ENCODE measurements at places on chromosomes 6 and 20.

GRCh38 chr6:106844930-106845329 lies 129.6 kb downstream of the CD24 start:
- DNase-seq: no peak

GRCh38 chr20:52972965-52973819 lies 1.0 kb downstream of the TSHZ2 start:
- peak; percentile 62 for DNase-seq

GRCh38 chr20:58586565-58587093 lies 64.5 kb upstream of the STX16 start:
- DNase-seq: no peak

DNA sequence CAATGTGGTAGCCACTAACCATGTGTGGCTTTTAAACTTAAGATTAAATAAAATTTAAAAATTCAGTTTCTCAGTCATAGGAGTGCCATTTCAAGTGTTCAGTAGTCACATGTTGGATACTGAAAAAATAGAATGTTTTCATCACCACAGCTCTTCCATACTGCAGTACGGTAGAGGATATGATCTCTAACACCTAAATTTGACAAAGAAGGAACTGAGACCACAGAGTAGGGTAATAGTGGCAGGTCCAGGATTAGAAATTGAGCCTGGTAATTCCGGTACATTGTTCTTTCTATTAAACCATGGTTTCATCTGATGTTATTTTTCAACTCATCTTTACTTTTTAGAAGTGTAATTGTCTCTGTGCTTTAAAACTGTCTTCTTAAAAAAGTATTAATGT lies 104.0 kb downstream of the CD2AP start:
- DNase-seq: no peak

DNA sequence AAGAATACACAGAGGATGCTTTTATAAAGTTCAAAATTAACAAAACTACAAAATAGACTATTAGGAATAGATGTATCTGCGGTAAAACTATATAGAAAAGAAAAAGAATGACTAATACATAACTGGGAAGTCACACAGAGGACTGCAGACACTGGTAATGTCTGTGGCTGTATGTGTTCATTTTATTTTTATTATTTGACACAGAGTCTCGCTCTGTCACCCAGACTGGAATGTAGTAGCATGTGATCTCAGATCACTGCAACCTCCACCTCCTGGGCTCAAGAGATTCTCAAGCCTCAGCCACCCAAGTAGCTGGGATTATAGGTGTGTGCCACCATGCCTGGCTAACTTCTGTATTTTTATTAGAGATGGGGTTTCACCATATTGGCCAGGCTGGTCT lies 38.9 kb downstream of the ESF1 start:
- DNase-seq: no peak

DNA sequence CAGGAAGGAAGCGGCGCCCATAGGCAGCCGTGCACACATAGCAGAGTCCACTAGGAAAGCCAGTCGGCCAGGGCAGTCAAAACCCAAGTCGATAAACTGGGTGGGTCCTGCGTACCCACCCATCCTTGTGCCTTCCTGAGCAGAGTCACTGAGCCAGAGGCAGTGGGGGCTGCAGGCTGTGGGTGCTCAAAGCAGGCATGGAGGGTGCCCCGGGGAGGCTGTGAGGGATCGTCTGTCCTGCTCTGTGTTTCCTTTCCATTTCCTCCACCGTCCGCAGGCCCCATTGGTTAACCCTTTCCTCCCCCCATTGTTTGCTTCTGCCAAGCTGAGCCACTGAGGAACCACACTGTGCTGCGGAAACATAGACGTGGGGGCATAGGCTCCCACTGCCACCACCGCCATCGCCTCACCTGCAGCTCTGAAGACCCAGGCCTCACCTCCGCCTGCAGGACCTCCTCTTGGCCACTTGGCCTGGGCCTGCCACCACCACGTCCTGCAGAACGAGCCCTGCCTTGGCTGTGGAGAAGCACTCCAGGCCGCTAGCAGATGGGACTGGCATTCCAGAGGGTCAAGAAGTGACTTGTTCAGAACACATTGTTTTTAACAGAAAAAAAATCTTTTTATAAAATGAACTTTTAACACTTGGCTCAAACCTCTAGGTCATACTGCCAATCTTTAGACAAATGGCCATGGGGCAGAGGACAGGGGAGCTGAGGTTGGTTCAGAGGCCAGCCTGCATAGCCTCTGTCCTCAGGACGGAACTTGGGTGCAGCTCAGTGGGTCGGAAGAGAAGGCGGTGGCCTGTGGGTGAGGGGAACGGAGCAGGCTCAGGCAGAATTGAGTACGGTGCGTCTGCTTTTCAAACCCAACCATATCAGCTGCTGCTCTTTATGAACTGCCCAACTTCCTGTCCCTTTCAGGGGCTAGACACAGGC lies 52.6 kb downstream of the TCP11 start:
- DNase-seq: no peak

DNA sequence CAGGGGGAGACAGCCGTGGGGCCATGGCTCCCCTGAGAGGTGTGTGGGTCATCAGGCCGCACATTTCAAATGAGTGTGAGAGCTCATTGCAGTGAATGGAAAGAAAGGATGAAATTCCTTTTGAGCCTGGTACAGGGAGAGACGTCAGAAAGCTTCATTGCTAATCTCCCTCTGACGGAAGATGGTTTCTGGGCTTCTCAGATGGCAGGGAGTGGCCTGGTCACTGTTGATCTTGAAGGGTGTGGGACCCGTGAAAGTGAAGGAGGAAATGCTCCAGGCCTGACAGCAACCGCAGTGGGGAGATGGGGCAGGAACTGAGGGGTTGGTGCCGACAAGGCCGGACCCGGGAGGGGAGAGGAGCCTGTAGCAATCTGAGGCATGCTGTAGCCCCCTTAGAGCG lies 127.4 kb downstream of the MYLK4 start:
- no peak for DNase-seq

DNA sequence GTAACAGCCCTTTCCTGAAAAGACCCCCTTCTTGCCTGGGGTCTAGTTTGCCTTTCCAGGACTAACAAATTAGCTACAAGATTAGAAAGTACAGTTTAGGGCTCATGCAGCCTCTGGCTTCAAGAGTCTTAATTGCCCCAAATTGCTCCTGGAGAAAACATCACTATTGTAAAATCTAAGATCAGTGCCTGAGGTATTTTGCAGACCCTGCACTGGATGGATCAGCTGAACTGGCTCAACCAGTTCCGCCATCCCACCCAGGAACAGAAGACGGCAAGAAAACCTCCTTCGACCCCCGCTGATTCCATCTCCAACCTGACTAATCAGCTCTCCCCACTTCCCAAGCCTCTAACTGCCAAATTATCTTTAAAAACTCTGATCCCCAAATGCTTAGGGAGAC lies 236.5 kb upstream of the KCNG1 start:
- no peak for DNase-seq
